D721Med (cell line): ENCODE measurements at places on chromosomes 6 and 20.

- DNase-seq: no peak
These were observed 44.0 kb upstream of the PIM1 start for GRCh38 chr6:37125774-37126492.

DNA sequence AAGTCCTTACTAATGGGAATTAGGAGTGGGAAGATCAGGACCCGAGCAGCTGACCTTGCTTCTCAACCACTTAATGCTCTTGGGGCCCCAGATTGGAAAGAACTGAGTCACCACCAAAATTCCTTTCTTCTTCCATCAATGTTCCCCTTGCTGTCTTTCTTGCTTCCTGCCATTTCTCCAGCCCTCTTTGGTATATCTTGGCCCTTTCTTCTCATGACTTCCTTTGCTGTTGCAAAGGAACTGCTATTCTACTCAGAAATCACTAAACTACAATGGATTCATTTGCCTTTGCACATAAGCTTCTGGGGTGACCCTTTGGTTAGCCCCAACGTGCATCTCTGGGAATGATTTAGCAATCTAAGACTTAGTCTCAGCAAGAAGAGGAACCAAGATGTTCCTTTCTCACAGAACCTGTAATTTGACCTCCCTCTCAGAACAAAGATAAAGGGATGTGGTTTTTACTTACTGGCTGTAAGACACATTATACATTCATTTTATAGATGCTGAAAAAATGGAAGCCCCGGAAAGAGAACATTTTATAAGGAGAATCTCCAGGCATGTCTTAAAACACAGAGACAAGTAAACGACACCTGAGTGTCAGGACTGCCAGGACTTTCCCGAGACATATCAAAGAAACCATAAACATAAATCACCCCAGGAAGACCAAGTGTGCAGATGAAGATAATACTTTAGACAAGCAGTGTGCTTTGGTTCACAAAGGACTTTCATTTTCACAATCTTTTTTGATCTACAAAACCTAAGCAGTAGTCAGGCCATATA, 99.0 kb upstream of the TNFAIP3 start:
- no peak for DNase-seq

- no peak for DNase-seq
These were observed 582.2 kb upstream of the FLRT3 start for GRCh38 chr20:14919501-14920081.

DNA sequence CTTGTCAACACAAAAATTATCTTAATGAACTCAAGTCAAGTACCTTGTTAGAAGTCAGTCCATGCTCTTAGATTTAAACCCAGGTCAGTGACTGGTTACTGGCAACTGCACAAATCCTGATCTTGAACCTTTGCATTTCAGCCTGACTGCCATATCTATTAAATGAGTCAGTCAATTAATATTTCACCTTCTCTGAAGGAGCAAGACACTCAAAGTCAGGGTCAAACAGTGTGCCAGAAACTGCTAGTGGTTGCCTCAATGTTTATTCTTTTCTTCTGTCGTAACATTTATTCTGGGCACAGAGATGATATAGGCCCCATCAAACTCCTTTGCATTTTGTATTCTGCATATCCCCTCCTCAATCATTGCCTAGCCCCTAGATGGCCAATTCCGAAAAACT, 193.9 kb upstream of the MOCS1 start:
- DNase-seq: no peak

- DNase-seq: no peak
These were observed 132.5 kb upstream of the FOXA2 start for GRCh38 chr20:22716821-22717351.

GRCh38 chr6:11770546-11771466, 7.8 kb downstream of the ADTRP start:
- no peak for DNase-seq

GRCh38 chr6:128572294-128572693, 51.9 kb upstream of the PTPRK start:
- no peak for DNase-seq

DNA sequence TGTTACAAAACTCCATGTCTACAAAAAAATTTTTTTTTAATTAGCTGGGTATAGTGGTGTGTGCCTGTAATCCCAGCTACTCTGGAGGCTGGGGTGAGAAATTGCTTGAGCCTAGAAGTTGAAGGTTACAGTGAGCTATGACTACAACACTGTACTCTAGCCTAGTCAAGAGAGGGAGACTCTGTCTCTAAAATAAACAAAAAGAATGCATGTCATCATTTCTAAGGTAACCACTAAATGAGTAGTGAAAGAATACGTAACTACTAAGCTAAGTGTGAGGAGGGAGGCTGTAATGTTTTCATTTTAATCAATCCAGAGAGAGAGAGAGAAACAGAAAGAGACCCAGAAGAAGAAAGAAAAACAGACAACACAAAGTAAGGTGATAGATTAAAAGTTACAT, 9.9 kb downstream of the SYCP2 start:
- no peak for DNase-seq

- no peak for DNase-seq
These were observed 144.9 kb upstream of the OLIG3 start for GRCh38 chr6:137638926-137639706.

- no peak for DNase-seq
These were observed 52.7 kb downstream of the TRAF3IP2 start for GRCh38 chr6:111552958-111553357.

- no peak for DNase-seq
These were observed 377.3 kb upstream of the JAG1 start for GRCh38 chr20:11051136-11051535.

GRCh38 chr6:144757299-144757698, 472.2 kb downstream of the UTRN start:
- no peak for DNase-seq

DNA sequence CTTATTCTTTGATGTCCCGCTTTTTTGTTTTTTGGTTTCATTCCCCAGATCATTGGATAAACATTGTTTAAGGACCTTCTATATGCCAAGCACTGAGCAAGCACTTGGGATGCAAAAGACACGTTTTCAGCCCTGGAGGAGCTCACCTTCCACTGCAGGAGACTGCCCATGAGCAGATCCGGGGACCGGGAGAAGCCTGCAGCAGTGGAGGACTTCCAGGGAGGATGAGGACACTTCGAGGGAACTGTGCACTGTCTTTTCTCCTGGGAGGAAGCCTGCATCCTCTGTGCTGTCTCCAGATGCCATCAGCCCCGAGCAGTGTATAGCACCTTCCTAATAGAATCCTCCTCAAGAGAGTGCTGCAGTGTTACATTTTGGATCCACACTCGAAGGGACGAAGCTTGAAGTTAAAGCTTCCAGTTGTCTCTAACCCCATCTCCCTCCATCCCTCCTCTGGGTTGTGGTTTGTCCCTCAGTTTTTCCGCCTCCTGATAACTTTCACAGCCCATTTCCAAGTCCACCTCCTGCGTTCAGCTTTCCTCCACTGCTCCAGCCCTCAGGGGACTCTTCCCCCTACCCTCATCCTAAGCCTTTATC, 5.8 kb upstream of the KCNG1 start:
- no peak for DNase-seq

GRCh38 chr6:151494235-151494935, 568 bp downstream of the CCDC170 start:
- no peak for DNase-seq

DNA sequence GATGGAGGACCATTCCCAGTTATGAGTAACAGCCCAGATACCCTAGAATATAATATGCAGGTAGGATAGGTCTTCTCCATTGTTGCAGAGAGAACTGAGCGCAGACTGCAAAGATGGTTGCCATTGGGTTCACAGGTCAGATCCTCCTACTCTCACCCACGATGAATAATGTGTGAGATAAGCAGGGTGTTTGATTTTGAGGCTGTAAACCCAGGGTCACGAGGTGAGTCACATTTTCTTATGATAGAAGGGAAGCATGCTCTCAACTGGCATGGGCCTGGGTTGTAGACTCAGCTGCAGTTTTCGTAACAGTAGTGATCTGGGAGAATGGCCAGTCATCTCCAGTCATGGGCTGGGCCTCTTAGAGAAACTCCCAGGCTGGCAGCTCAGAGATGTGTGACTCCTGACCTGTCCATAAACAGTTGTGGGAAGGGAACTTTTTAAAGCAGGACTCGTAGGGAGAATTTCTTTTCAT, 74.2 kb downstream of the CD164 start:
- no peak for DNase-seq

DNA sequence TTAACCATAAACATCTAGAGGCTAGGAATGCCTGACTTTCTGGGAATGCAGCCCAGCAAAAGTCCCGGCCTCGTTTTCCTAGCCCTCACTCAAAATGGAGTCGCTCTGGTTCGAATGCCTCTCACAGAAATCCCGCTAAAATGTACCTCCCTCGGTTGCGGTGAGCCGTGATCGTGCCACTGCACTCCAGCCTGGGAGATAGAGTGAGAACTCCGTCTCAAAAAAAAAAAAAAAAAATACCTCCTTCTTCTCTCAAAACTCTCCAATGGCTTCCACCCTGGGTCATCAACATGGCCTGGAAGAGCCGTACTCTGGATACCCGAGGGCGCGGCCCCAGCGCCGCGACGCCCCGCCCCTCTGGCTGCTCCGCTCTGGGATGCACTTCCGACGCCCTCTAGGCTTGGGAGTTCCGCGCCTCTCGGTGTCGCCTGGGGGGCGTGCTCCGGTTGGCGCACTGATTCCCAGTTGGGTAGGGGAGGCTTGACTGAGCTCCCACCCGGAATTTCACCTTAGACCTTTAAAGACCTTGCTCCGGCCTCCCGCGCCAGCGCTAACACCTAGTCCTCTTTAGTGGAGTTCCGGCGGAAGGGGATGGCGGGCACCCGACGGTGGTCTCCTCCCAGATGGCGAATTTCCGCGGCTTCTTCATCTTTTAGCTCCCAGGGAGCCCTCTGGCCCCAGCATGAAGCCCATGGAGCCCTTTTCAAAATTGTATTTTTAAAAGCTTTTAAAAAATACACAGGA, 12.3 kb downstream of the HMGN4 start:
- DNase-seq: no peak
